ENCODE measurements at places on chromosomes 5 and 9.

DNA sequence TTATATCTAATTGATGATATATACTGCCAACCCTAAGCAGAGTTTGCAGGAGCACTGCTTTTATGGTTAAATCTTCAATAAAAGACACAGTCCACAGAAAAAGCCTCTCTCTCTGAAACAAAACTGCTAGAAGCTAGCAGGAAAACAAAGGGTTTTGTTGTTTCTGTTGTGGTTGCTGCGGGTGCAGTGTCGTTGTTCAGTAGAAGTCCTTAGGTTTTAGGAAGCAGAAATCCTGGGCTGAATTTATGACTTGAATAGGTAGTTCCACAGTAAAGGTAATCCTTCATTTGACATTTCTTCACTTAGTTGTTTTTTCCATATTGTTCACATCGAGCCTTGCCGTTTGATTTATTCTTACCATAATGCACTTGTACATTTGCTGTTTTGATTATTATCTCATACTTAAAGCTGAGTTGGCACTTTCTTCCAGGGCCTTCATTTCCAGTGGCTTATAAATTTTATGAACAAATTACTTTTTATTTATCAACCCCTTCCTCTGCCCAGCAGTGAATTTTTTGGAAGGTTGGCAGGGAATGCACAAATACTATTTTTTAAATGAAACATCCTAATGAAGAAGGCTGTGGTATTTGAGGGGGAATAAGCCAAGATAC lies 209.6 kb upstream of the SLC30A5 start:
- DNase-seq = no peak

DNA sequence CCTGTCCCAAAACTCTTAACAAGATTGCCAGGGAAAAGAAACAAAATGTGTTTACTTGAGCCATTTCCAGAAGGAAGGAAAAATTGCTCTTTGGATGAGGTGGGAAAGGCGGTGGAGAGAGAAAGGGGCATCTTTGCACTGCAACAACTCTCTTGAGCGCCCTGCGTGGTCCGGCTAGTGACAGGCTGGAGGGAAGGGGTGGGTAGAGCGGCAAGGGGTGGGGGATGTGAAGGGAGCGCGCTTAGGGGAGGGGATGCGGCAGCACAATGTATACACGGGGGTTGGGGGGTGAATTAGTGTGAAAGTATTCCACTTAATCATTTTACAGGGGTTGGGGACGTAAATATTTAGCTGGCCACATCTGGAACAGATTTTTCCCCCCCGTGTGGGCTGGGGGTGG lies 1.3 kb downstream of the FGF10 start:
- no peak for DNase-seq

GRCh38 chr5:31725996-31726395 lies 87.1 kb downstream of the PDZD2 start:
- DNase-seq = no peak

GRCh38 chr5:178483620-178484019 lies 106.6 kb downstream of the COL23A1 start:
- DNase-seq = no peak

DNA sequence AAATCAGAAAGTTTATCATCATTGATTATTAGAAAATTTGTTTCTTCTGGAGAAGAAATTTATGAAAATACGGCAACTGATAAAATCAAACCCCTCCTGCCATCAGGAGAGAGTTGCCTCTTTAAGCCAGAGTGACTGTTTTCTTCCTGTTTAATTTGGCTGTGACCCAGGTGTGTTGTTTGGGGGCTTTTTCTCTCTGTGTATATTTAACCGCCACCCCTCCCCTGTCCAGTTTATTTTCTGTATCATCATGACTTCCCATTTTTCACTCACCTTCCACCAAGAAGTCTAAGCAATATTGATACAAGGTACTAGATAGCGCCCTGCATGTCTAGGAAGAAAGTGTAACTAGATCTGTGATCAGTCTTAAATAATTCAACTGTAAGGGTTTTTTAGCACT lies 50.1 kb downstream of the FAM78A start:
- no peak for DNase-seq

GRCh38 chr9:129385211-129385934 lies 207.3 kb upstream of the IER5L start:
- DNase-seq = no peak

DNA sequence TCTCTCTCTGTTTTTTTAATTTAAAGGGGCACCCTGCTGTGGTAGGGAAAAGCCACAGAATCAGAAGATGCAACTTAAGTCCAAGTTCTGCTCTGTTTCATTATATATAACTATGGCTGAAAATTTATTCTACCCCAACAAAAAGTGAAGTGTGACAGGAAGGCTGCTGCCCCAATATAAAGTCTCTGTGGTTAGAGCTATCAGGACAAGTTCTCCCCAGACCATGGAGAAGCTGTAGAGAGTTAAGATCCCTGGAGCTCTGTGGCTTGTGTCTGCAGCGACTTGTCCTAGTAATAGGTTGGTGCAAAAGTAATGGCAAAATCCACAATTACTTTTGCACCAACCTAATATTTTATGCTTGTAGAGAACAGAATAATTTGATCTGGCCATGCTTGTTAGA lies 250.9 kb downstream of the PSAT1 start:
- no peak for DNase-seq

DNA sequence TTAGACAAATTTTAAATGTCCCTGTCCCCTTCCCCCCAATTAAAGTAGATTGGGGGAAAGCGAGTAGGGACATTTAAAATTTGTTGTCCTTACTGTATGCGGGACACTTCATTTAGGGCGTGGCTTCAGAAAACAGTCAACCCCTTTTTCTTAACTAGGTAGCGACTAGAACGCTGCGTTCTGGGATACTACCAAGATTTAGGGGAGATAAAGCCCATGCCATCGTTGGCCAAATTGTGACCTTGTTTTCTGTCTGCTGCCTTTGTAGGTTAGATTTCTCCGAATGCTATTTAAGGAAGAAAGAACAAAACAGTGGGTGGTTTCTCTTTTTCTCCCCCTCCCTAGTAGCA lies 1.2 kb downstream of the CKS2 start:
- peak; percentile 2 for DNase-seq

- no peak for DNase-seq
Observed at GRCh38 chr5:1057485-1058082, 49.0 kb downstream of the NKD2 start.

DNA sequence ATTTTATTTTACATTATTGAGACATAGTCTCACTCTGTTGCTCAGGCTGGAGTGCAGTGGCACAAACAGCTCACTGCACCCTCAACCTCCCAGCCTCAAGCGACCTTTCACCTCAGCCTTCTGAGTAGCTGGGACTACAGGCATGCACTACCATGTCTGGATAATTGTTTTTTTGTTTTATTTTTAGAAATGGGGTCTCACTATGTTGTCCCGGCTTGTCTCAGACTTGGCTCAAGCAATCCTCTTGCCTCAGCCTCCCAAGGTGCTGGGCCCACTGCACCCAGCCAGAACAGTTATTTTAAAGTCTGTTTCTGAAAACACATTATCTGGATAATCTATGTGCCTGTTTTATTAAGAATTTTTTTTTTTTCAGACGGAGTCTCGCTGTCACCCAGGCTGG lies 62.0 kb downstream of the TEX10 start:
- DNase-seq = no peak

DNA sequence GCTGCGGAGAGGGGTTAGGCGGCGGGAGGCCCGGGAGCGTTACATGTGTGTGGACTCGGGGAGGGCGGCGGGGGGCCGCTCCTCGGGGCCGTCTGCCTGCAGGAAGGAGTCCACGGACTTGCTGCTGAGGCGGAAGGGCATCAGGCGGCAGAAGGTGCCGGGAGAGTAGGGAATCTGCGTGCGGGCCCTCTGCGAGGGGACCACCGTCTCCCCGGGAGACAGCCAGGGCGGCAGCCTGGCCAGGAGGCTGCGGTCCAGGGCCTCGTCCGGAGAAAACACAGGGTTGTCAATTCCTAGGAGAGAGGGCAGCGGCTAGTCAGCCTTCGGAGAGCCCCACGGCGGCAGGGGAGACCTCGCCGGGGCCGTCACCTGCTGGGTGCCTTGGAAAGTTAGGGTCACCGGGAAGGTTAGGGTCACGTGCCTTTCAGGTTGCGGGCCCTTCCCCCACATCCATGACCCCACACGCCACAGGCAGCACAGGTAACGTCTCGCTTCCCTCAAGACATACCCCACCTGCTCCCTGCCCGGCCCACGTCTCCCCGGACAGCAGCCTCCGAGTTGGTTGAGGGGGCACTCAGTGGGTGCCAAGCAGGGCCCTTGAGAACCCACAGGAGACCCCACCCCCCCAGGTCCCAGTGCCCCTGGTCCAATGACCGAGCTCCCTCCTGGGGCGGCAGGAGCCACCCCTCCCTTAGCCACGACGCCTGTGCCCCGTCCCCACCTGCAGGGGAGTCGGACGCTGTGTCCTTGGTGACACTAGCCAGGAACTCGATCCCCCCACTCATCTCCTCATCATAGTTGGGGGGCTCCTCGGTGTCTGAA lies 32.1 kb downstream of the EXOC3 start:
- peak; percentile 30 for DNase-seq

GRCh38 chr5:2005101-2006041 lies 122.6 kb upstream of the IRX4 start:
- no peak for DNase-seq

GRCh38 chr5:30401479-30402058 lies 791.9 kb upstream of the CDH6 start:
- no peak for DNase-seq

- peak; percentile 79 for DNase-seq
Observed at GRCh38 chr9:129458155-129458661, 162.7 kb downstream of the C9orf50 start.

- peak; percentile 18 for DNase-seq
Observed at GRCh38 chr5:57221049-57221568, 47.2 kb downstream of the GPBP1 start.

DNA sequence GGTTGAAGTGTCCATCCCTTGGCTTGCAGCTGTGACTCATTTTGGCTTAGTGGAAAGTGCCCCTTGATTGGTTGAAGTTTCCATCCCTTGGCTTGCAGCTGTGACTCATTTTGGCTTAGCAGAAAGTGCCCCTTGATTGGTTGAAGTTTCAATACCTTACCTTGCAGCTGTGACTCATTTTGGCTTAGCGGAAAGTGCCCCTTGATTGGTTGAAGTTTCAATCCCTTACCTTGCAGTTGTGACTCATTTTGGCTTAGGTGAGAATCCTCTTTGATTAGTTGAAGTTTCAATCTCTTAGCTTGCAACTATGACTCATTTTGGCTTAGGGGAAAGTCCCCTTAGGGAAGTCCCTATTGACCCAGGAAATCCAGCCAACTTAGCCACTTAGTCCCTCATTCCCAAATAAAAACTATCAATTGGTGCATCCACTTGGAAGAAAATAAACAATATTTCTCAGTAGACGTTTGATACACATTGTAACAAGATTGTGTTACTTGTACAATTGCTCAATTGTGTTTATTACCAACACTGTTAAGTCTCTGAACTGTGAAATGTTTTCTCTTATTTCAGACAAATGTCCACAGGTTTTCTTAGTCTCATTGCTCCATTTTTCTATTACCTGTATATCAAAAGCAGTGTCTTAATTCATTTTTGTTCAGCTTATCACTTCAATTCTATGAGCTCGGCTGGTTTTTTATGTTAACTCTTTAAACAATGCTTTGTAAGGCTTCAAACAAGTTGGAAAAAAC lies 2308.8 kb upstream of the ACO1 start:
- DNase-seq = no peak

DNA sequence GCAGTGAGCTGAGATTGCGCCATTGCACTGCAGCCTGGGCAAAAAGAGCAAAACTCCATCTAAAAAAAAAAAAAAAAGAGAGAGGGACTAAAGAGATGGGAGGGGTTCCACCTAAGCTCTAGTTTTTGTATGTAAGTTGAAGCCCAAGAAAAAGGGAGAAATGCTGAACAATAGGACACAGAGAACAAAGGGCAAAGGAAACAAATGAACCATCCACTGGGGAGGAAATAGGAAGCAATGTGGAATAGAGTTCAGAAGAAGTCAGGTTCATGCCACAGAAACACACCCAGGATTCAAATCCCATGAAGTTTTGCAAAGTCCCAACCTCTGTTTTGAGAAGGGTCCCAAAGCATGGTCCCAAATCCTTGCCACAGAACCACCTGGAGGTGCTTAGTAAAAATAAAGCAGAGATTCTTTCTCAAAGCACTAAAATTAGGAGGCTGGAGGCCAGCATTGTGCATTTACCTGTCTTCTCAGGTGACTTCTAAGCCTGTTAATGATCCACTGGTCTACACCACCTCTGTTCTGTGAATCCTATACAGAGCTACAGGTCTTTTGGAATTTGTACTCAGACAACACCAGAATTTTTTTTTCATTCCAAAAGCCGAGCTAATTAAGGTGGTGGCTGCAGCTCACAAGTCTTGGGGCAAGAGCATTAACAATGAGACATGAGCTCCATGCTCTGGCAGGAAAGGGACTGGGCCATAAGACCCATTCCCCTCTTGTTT lies 177.6 kb downstream of the DOCK8 start:
- DNase-seq = no peak

GRCh38 chr5:176134529-176135223 lies 103.5 kb upstream of the SIMC1 start:
- no peak for DNase-seq

GRCh38 chr5:109452661-109453060 lies 42.9 kb upstream of the PJA2 start:
- no peak for DNase-seq

DNA sequence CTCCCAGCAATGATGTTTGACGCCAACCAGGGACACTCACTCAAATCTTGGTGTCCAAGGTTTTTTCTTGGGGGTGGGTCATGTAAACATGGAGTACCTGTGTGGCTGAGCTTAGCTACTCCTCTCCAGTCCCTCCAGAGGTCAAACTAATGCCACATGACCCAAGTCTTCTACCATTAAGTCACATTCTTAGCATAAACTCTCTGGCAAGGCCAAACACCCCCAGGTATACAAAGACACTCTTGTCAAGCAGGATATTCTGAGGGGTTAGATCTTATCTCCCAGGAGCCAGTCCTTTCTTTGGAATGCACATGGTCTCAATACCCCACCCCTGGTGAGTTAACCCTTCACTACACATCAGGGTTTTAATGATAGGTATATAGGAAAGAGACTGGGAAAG lies 161.4 kb downstream of the PDZD2 start:
- DNase-seq = no peak

GRCh38 chr9:120928483-120929228 lies 2.1 kb upstream of the TRAF1 start:
- peak; percentile 35 for DNase-seq

DNA sequence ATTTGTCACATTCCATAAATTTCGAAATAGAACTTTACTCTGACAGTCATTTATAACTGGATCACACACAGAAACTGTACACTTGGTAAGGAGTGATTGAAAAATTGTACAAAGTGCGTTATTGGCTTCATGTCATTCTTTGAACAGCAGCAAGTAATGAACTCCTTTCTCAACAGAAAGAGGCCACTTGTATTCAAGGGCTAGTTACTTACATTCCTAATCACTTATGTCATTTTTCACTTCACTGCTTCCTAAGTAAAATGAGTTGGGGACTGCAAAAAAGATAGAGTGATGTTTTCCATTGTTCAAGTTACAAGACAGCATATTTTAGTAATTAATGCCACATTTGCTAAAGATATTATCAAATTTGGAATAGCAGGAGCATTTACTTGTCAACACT lies 893.2 kb downstream of the DTWD2 start:
- peak; percentile 16 for DNase-seq

GRCh38 chr5:2560435-2560834 lies 191.0 kb downstream of the IRX2 start:
- DNase-seq = no peak
